ENCODE measurements at places on chromosomes 13 and 19. TPM values are rescaled to one million over a fixed set of nuclear protein-coding genes. Genes with fewer than 3 reads are reported as not detected.

The LIM2 gene
- total RNA-seq: not detected

The NALCN gene
- total RNA-seq: 32.8 TPM

The ZNF99 gene
- total RNA-seq: not detected

The PRKCG gene
- 0.28 TPM for total RNA-seq

The ICAM5 gene
- total RNA-seq: 0.96 TPM

The SAFB gene
- 71.9 TPM for total RNA-seq

The CABP5 gene
- total RNA-seq: not detected

The CGB1 gene
- 0.28 TPM for total RNA-seq

The BST2 gene
- 30.7 TPM for total RNA-seq

The BICRA gene
- total RNA-seq: 2.0 TPM

The MARCHF2 gene
- total RNA-seq: 64.0 TPM

The TUBB4A gene
- total RNA-seq: 1.1 TPM

The PPP1R13L gene
- 6.5 TPM for total RNA-seq

The ZNF440 gene
- 9.4 TPM for total RNA-seq

The KL gene
- under 0.01 TPM for total RNA-seq

The TYK2 gene
- total RNA-seq: 60.6 TPM

The RDH8 gene
- total RNA-seq: not detected

The SPACA7 gene
- total RNA-seq: not detected

The LRRC4B gene
- 0.38 TPM for total RNA-seq

The CGB2 gene
- not detected for total RNA-seq

The IL17D gene
- total RNA-seq: 1.3 TPM

The CCDC159 gene
- total RNA-seq: 5.6 TPM

The SIX5 gene
- 8.1 TPM for total RNA-seq

The CLDND2 gene
- total RNA-seq: not detected

The DMRTC2 gene
- not detected for total RNA-seq

The CEACAM16 gene
- not detected for total RNA-seq

The LILRB4 gene
- total RNA-seq: not detected

The EXOC3L2 gene
- 0.28 TPM for total RNA-seq

The FSD1 gene
- total RNA-seq: 12.8 TPM

The SIGLECL1 gene
- total RNA-seq: not detected

The METTL21C gene
- total RNA-seq: not detected

The RNF17 gene
- total RNA-seq: not detected

The NLRP4 gene
- total RNA-seq: not detected

The ZNF468 gene
- 27.1 TPM for total RNA-seq

The FXYD3 gene
- not detected for total RNA-seq

The CALR3 gene
- not detected for total RNA-seq

The SIGLEC11 gene
- not detected for total RNA-seq

The ZFP82 gene
- 7.7 TPM for total RNA-seq

The C13orf42 gene
- total RNA-seq: not detected

The RCBTB2 gene
- total RNA-seq: 9.6 TPM

The IGFL1 gene
- not detected for total RNA-seq

The FGF14 gene
- not detected for total RNA-seq

The ZNF560 gene
- total RNA-seq: 2.7 TPM

The WASF3 gene
- total RNA-seq: 20.0 TPM

The NANOS3 gene
- total RNA-seq: not detected

The SYT5 gene
- total RNA-seq: 0.96 TPM

The ZNF600 gene
- 3.4 TPM for total RNA-seq

The GAPDHS gene
- not detected for total RNA-seq

The RFPL4AL1 gene
- total RNA-seq: under 0.01 TPM

The ZNF723 gene
- total RNA-seq: not detected

The MATK gene
- total RNA-seq: under 0.01 TPM

The NTN5 gene
- total RNA-seq: 0.28 TPM

The ZNF432 gene
- 8.8 TPM for total RNA-seq

The OR10H1 gene
- total RNA-seq: not detected

The TMIGD2 gene
- not detected for total RNA-seq

The ALOX5AP gene
- total RNA-seq: under 0.01 TPM

The MYPOP gene
- 0.77 TPM for total RNA-seq
